Fibroblast of skin of abdomen (primary cell): ENCODE measurements at places on chromosomes 7 and 10.

GRCh38 chr10:35306852-35307251 is 29.5 kb upstream of the CCNY start:
- no peak for DNase-seq

GRCh38 chr7:5437348-5437892 is 13.8 kb upstream of the TNRC18 start:
- DNase-seq, result no peak

DNA sequence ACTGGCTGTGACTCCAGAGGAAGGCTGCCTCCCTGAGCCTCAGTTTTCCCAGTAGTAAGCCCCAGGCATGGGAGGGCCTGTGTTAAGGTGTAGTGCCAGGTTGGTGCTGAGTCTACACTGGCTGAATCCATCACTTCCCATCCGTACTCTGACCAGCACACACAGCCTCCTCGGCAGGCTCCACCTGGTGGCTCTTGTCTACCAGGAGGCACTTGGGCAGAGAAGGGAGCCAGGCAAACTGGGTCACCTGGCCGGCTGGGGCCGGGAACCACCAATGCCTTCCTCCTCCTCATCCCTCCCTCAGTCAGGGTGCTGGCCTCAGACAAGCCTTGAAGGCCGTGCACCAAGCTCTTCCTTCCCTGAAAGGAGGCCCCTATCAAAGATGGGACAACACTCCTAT is 75.7 kb downstream of the CHST15 start:
- DNase-seq, result no peak

- no peak for DNase-seq
Measured at GRCh38 chr10:43132867-43133787, 5.1 kb upstream of the CSGALNACT2 start.

GRCh38 chr7:27180431-27181420 is 4.3 kb downstream of the HOXA11 start:
- DNase-seq, result no peak

DNA sequence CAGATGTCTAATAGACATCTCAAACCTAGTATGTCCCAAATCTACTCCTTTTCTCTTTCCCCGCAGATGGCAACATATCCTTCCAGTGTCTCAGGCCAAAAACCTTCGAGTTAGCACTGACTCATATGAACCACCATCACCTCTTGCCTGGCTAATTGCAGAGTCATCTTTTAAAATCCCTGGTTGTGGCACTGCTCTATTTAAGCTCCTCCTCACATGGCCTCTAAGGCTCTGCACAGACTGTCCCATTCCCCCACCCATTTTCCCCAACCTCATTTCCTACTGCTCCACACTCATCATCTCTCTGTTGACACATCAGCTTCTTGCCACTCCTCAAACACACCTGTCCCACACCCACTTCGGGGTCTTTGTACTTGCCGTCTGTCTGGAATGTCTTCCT is 16.8 kb upstream of the HBP1 start:
- peak; percentile 61 for DNase-seq

GRCh38 chr7:106348231-106348630 is 63.4 kb upstream of the NAMPT start:
- DNase-seq, result no peak

DNA sequence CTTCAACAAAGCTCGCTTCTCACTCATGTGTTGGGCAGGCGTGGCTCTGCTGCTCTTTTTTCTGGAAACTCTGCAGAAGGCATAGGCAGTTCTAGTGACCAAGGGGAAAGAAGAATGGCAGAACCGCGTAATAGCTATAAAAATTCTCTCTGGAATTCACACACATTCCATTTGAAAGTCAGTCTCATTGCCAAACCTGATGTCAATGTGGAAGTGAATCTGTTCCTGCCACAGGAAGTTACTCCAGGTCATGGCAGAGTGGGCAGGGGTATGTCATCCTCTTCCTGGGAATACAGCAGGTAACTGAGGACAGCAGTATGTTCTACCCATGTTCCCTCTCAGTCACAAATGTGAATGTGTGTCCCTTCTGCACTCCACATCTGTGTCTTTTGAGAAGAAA is 8.2 kb upstream of the PAXIP1 start:
- DNase-seq, result no peak

- DNase-seq, result no peak
Measured at GRCh38 chr7:2936891-2937580, 92.9 kb upstream of the GNA12 start.

- no peak for DNase-seq
Measured at GRCh38 chr7:3790803-3791202, 489.8 kb downstream of the SDK1 start.

- no peak for DNase-seq
Measured at GRCh38 chr7:82472966-82473365, 29.4 kb upstream of the CACNA2D1 start.

DNA sequence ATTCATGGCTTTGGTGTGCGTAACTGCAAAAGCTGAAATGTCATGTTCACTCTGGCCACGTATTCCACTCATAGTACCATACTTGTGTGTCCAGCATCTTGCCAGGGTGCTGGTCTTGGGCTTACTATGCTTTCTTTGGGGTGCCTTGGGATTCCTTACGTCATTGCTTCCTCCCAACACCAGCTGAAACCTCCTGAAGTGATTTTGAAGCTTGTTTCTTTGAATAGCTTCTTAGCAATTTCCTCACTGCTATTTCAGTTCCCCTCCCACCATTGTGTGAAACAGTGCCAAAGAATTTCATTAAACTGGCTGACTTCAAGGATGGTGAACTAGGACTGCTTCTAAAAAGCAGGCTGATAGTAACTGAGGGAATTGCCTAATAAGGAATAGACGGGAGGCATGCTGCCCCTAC is 36.9 kb downstream of the ENTPD1 start:
- peak; percentile 45 for DNase-seq

- DNase-seq, result no peak
Measured at GRCh38 chr7:44056681-44057080, 8.7 kb downstream of the PGAM2 start.

GRCh38 chr10:93757136-93757535 is 600 bp upstream of the LGI1 start:
- DNase-seq, result no peak
